ENCODE measurements at places on chromosomes 16 and 17. TPM values are rescaled to one million over a fixed set of nuclear protein-coding genes. Genes with fewer than 3 reads are reported as not detected.

DNA sequence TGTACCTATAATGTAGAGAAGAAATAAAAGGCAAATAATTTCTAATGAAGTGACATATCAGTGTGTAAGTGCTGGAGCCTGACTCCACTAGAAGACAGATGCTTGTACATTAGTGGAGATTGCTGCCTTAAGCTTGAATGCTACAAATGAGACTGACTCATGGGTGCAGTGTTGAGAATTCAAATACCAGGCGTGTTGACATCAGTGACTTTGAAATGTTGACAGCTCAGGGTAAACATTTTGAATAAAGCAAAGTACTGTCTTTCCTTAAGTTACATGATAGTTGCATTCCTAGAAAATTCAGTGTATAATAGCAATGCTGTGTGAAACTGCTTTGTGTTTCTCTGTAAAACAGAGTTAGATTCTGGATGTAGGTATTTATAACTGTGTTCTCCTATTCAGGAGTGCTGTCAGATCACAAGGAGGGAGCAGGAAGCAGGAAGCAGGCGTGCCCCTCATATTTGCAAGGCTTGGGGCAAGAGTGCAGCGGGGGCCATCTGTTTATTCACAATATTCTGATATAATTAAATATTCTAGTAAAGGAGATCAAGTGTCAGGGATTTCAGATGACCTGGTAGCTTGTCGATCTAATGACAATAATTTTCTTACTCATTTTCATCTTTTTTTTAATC is 119.0 kb downstream of the SPECC1 start:
- no peak for DNase-seq

GRCh38 chr16:64392456-64392855 is 729.4 kb downstream of the CDH11 start:
- DNase-seq, result no peak

GRCh38 chr17:33144837-33145236 is 148.3 kb downstream of the ASIC2 start:
- DNase-seq, result no peak

PPP1R27 gene
- total RNA-seq, result not detected

DNA sequence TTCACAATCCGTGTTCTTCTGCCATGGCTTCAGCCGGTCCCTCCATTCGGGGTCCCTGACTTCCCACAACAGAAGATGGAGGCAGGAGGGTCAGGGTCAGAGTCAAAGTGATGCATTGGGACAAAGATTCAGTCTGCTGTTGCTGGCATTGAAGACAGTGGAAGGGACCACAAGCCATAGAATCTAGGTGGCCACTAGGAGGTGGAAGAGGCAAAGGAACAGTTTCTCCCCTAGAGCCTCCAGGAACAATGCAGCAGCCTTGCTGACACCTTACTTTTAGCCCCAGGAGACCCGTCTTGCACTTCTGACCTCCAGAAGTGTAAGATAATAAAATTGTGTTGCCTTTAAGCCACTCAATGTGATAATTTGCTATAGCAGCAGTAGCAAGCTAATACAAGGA is 55.9 kb downstream of the MFSD11 start:
- no peak for DNase-seq

- no peak for DNase-seq
These were observed 2.0 kb upstream of the GLIS2 start for GRCh38 chr16:4313563-4314531.

TMC6 gene
- 22.6 TPM for total RNA-seq

GRCh38 chr16:87507351-87508069 is 14.7 kb upstream of the ZCCHC14 start:
- no peak for DNase-seq

- no peak for DNase-seq
These were observed 13.6 kb downstream of the CLEC16A start for GRCh38 chr16:10957771-10958482.
